Ovary (tissue), 10 donors: ENCODE measurements at places on chromosomes 4 and X. TPM values are rescaled to one million over a fixed set of nuclear protein-coding genes. Genes with fewer than 3 reads are reported as not detected.

COL25A1 gene
- polyA plus RNA-seq, result 1.4 TPM

GAGE2A gene
- not detected for polyA plus RNA-seq

VCX gene
- polyA plus RNA-seq, result not detected

TEX13C gene
- not detected for polyA plus RNA-seq

CHRDL1 gene
- polyA plus RNA-seq, result 70.2 TPM

NUDT11 gene
- polyA plus RNA-seq, result 7.5 TPM

IDUA gene
- 17.2 TPM for polyA plus RNA-seq

UNC5C gene
- 1.8 TPM for polyA plus RNA-seq

SCOC gene
- polyA plus RNA-seq, result 37.1 TPM

C1QTNF7 gene
- polyA plus RNA-seq, result 8.6 TPM

CXCL13 gene
- not detected for polyA plus RNA-seq

NEXMIF gene
- 0.73 TPM for polyA plus RNA-seq

MAGEB10 gene
- polyA plus RNA-seq, result 0.04 TPM

PFKFB1 gene
- 0.07 TPM for polyA plus RNA-seq

UGT2B17 gene
- polyA plus RNA-seq, result not detected

GAGE12F gene
- polyA plus RNA-seq, result not detected

IRS4 gene
- polyA plus RNA-seq, result 2.2 TPM

ZNF157 gene
- 0.13 TPM for polyA plus RNA-seq

SRPX2 gene
- 8.2 TPM for polyA plus RNA-seq

GRIA3 gene
- 1.2 TPM for polyA plus RNA-seq

MAD2L1 gene
- 4.0 TPM for polyA plus RNA-seq

AKAP14 gene
- 0.38 TPM for polyA plus RNA-seq

CC2D2A gene
- polyA plus RNA-seq, result 9.4 TPM

HSFX3 gene
- not detected for polyA plus RNA-seq

MAGEA3 gene
- polyA plus RNA-seq, result not detected

MXRA5 gene
- polyA plus RNA-seq, result 51.6 TPM

GPAT3 gene
- polyA plus RNA-seq, result 23.2 TPM

TCEAL2 gene
- polyA plus RNA-seq, result 105 TPM

ACOX3 gene
- polyA plus RNA-seq, result 10.1 TPM

NSUN7 gene
- polyA plus RNA-seq, result 2.4 TPM

AFM gene
- not detected for polyA plus RNA-seq

SSX4 gene
- not detected for polyA plus RNA-seq

PLAC1 gene
- polyA plus RNA-seq, result 0.12 TPM

EPHA5 gene
- polyA plus RNA-seq, result 0.32 TPM

GAGE12H gene
- polyA plus RNA-seq, result not detected
